Activated naive CD4-positive, alpha-beta T cell treated with anti-CD3 and anti-CD28 coated beads, Interleukin-2, amount 10 ng/mL, durations not matched to agents 7 days and 5 days (primary cell): ENCODE measurements at places on chromosomes 1 and 21.

- H3K4me3 ChIP-seq: no peak overlapping the region
- H3K4me1 ChIP-seq: no peaks in the 10 kb centered on the region
- H3K36me3 ChIP-seq: no peaks in the 10 kb centered on the region
Observed at GRCh38 chr1:97599447-97599846, 321.4 kb downstream of the DPYD start.

- no peak for DNase-seq
- no peak overlapping the region for H3K27ac ChIP-seq
- no peaks in the 10 kb centered on the region for H3K27me3 ChIP-seq
Observed at GRCh38 chr21:35611708-35612132, 448.6 kb downstream of the SETD4 start.

GRCh38 chr1:234844479-234845031, 234.6 kb upstream of the IRF2BP2 start:
- H3K4me1 ChIP-seq: peaks cover 88% of the 10 kb centered on the region
- DNase-seq: peak; percentile 46
- H3K27ac ChIP-seq: peak overlapping the region; percentile 90

DNA sequence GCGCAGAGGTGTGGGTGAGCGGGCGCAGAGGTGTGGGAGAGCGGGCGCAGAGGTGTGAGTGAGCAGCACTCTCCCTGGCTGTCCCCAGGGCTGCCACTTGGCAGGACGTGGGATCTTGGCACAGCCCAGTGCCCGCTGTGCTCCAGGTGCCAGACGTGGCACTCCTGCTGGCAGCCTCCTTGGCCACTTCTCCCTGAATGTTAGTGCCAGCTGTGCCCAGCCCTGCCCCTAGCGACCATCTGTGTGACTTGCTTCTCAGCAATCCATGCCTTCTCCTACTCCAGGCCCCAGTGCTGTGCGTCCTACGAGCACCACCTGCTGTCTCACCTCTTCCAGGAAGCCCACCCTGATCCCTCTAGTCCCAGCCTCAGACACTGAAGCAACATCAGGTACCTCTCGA, 30.5 kb downstream of the KRTAP10-1 start:
- peaks cover 2% of the 10 kb centered on the region for H3K4me1 ChIP-seq
- no peak for DNase-seq
- H3K36me3 ChIP-seq: no peaks in the 10 kb centered on the region
- no peak overlapping the region for H3K27ac ChIP-seq
- H3K27me3 ChIP-seq: peaks cover 21% of the 10 kb centered on the region
- no peak overlapping the region for H3K4me3 ChIP-seq

GRCh38 chr1:157226739-157227138, 88.5 kb upstream of the ETV3 start:
- peaks cover 21% of the 10 kb centered on the region for H3K27me3 ChIP-seq
- H3K4me3 ChIP-seq: no peak overlapping the region
- H3K27ac ChIP-seq: no peak overlapping the region
- no peak for DNase-seq

DNA sequence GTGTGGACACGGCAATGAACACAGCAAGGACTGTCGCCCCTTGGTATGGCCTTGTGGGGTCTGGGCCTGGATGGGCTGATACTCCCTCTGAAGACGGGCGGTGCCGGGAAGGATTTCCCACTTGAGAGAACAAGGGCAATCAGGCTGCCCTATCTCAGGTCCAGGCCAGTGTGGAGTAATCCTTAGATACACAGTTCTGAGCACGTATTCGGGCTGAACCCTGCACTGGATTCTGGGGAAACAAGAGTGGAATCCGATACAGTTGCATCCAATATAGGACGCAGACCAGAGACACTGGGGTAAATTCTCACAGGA, 177.7 kb downstream of the TRABD2B start:
- no peak overlapping the region for H3K27ac ChIP-seq
- DNase-seq: no peak
- no peaks in the 10 kb centered on the region for H3K4me1 ChIP-seq
- H3K4me3 ChIP-seq: no peak overlapping the region

DNA sequence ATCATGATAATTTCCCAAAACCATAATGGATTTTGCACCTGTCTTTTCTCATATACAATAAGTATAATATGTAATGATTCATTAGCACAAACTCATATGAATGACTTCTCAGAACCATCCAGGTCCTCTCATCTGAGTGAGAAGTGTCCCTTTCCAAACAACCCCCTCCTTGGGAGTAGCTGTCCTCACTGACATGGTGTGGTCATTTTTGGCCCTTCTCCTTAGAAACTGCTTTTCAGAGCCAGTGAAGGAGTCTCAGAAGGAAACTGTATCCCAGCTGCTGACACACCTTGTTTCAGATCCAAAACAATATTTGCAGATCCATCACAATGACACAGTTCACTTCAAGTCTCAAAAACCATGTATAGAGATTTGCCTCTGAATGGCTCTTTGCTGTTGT, 95.5 kb downstream of the MIS18A start:
- DNase-seq: no peak
- no peak overlapping the region for H3K4me3 ChIP-seq
- no peaks in the 10 kb centered on the region for H3K4me1 ChIP-seq
- no peaks in the 10 kb centered on the region for H3K36me3 ChIP-seq
- no peaks in the 10 kb centered on the region for H3K27me3 ChIP-seq
- H3K27ac ChIP-seq: no peak overlapping the region

DNA sequence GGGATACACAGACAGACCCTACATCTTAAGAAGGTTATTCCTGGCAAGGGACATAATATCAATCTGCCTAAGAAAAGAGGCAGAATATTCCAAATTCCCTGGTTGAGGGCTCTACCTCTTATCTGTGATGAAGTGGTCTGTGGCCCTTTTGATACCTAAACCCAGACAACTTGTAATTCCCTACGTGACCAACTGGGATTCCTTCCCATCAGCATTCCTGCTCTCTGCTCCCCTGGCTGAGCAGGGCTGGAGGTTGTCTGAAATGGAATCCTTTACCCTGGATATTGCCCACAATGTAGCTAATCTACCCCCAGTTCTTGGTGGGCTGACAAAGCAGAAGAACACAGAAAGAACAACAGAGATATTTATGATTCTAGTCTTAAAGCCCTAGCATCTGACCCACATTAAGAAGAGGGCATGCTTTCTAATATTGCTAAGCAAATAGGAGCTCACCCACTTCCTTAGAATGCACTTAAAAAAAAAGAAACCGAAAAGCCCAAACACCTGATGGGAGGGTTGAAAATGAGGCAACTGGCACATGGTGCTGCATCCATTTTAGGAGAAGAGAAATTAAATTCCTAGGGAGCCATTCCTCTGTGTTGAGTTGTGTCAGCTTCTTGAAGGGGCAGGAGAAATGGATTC, 36.8 kb downstream of the GADD45A start:
- no peak overlapping the region for H3K4me3 ChIP-seq
- H3K4me1 ChIP-seq: peaks cover 5% of the 10 kb centered on the region
- peaks cover 4% of the 10 kb centered on the region for H3K27me3 ChIP-seq
- H3K36me3 ChIP-seq: no peaks in the 10 kb centered on the region

GRCh38 chr1:17507915-17508314, 31.6 kb upstream of the ARHGEF10L start:
- no peak overlapping the region for H3K4me3 ChIP-seq
- H3K27me3 ChIP-seq: peaks cover 10% of the 10 kb centered on the region
- no peak for DNase-seq
- H3K27ac ChIP-seq: no peak overlapping the region

- no peaks in the 10 kb centered on the region for H3K36me3 ChIP-seq
- peaks cover 10% of the 10 kb centered on the region for H3K27me3 ChIP-seq
- H3K4me1 ChIP-seq: peaks cover 4% of the 10 kb centered on the region
- H3K27ac ChIP-seq: no peak overlapping the region
- H3K4me3 ChIP-seq: no peak overlapping the region
Observed at GRCh38 chr1:212976586-212976985, 26.2 kb downstream of the VASH2 start.

- no peaks in the 10 kb centered on the region for H3K36me3 ChIP-seq
- no peak overlapping the region for H3K4me3 ChIP-seq
- DNase-seq: no peak
- no peaks in the 10 kb centered on the region for H3K27me3 ChIP-seq
Observed at GRCh38 chr1:181858135-181858534, 203.4 kb downstream of the ZNF648 start.

- H3K27ac ChIP-seq: no peak overlapping the region
- DNase-seq: no peak
- H3K36me3 ChIP-seq: no peaks in the 10 kb centered on the region
- H3K4me3 ChIP-seq: no peak overlapping the region
- H3K27me3 ChIP-seq: peaks cover 46% of the 10 kb centered on the region
- H3K4me1 ChIP-seq: peaks cover 6% of the 10 kb centered on the region
Observed at GRCh38 chr1:29264773-29265389, 28.6 kb downstream of the PTPRU start.

DNA sequence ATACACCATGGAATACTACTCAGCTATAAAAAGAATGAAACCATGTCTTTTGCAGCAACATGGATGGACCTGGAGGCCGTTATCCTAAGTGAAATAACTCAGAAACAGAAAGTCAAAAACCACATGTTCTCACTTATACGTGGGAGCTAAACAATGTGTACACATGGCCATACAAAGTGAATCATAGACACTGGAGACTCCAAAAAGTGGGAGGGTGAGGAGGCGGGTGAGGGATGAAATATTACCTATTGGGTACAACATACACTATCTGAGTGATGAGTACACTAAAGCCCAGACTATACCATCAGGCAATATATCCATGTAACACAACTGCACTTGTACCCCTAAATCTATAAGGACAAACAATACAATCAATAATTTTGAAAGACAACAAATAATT, 39.5 kb upstream of the FAM20B start:
- H3K36me3 ChIP-seq: no peaks in the 10 kb centered on the region
- no peaks in the 10 kb centered on the region for H3K4me1 ChIP-seq
- H3K4me3 ChIP-seq: no peak overlapping the region
- H3K27ac ChIP-seq: no peak overlapping the region
- H3K27me3 ChIP-seq: no peaks in the 10 kb centered on the region
- DNase-seq: no peak

DNA sequence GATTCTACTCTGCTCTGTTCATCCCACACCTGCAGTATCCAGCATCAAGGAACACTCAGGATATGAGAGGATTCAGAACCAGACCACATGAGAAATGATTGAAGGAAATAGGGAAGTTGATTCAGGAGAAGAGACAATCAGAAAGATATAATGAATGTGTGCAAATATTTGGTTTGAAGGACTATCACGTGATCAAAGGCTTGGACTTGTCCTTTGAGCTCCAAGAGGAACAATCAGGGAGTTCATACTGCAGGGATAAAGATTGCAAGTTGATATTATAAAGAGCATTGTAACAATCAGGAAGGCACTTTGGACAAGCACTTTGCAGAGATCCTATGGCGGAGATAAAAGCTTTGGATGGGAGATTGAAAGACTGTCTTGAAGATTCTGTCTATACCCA, 13.9 kb upstream of the PIGM start:
- no peak for DNase-seq
- H3K27ac ChIP-seq: no peak overlapping the region
- peaks cover 30% of the 10 kb centered on the region for H3K27me3 ChIP-seq
- H3K4me3 ChIP-seq: no peak overlapping the region

DNA sequence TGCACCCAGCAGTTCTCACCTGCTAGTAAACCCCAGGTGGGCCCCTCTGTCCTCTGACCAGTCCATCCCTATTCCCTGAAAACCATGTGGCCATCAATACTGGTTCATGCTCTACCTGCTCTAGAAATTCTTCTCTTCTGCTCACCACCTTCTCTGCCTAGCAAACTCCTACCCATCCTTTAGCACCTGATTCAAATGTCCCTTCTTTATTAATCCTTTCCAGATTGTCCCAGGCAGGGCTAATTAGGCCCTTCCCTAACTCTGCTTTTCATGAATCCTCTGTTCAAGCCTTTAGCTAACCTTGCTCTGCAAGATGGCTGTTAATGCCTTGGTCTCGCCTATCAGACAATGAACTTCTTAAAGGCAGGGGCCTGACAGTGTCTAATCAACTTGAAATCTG, 62.1 kb upstream of the TRABD2B start:
- H3K36me3 ChIP-seq: no peaks in the 10 kb centered on the region
- no peak overlapping the region for H3K27ac ChIP-seq
- no peak for DNase-seq
- no peaks in the 10 kb centered on the region for H3K4me1 ChIP-seq
- no peak overlapping the region for H3K4me3 ChIP-seq
- H3K27me3 ChIP-seq: peaks cover 6% of the 10 kb centered on the region

GRCh38 chr1:226535666-226536065, 12.9 kb upstream of the STUM start:
- peaks cover 27% of the 10 kb centered on the region for H3K27me3 ChIP-seq
- H3K4me1 ChIP-seq: no peaks in the 10 kb centered on the region
- no peak overlapping the region for H3K4me3 ChIP-seq
- DNase-seq: no peak

GRCh38 chr1:6420454-6421042, 829 bp upstream of the HES2 start:
- H3K27me3 ChIP-seq: peaks cover 97% of the 10 kb centered on the region
- DNase-seq: peak; percentile 41
- H3K4me1 ChIP-seq: peaks cover 26% of the 10 kb centered on the region
- no peak overlapping the region for H3K27ac ChIP-seq

- H3K27me3 ChIP-seq: no peaks in the 10 kb centered on the region
- H3K4me3 ChIP-seq: no peak overlapping the region
- DNase-seq: no peak
- H3K36me3 ChIP-seq: peaks cover 7% of the 10 kb centered on the region
- H3K4me1 ChIP-seq: no peaks in the 10 kb centered on the region
- H3K27ac ChIP-seq: no peak overlapping the region
Observed at GRCh38 chr1:228219962-228220780, 12.3 kb downstream of the OBSCN start.
